ENCODE measurements at places on chromosomes 12 and 14. TPM values are rescaled to one million over a fixed set of nuclear protein-coding genes. Genes with fewer than 3 reads are reported as not detected.

Gene C1S
- total RNA-seq: not detected

Gene AMN
- not detected for total RNA-seq

Gene PPP1R1A
- not detected for total RNA-seq

Gene GATC
- total RNA-seq: 31.4 TPM

Gene ITGB7
- not detected for total RNA-seq

Gene AKT1
- total RNA-seq: 164 TPM

Gene CMKLR1
- 0.04 TPM for total RNA-seq

Gene NFE2
- not detected for total RNA-seq

Gene OR4E2
- total RNA-seq: not detected

Gene TAS2R19
- 2.5 TPM for total RNA-seq

Gene IL22
- total RNA-seq: not detected

Gene NRL
- total RNA-seq: 3.5 TPM

Gene MED6
- 44.5 TPM for total RNA-seq

Data from SJCRH30 (cell line).